Suppressor macrophage treated with lipopolysaccharide for 4 hours (primary cell): ENCODE measurements at places on chromosomes 5 and 9.

DNA sequence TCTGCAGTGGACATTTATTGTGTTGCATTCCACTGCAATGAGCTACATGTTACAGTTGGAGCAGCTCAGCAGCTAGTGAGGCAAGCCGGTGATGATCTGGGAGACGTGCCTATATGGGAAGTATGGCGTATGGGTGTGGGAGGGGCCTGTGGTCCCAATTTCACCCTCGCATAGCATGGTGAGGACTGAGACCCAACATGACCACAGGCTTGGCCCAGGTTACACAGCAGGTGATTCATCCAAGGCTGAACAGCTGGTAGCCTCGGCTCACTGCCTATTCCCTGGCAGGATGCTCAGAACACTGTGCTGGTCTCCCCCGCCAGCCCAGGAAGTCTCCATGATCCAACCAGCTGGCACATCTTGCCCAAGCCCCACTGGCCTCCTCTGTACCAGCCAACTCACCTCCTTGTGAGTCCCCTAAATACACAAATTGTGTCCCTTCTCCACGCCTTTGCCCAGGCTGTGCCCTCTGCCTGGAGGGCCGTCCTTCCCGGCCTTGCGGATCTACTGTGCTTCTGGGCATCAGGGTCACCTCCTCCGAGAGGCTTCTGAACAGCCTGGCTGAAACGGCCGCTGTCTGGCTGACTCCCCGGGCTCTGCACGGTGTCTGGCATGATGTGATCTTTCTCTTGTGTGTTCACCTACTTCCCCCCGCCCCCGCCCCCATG is 81.4 kb downstream of the NSUN2 start:
- DNase-seq = no peak

DNA sequence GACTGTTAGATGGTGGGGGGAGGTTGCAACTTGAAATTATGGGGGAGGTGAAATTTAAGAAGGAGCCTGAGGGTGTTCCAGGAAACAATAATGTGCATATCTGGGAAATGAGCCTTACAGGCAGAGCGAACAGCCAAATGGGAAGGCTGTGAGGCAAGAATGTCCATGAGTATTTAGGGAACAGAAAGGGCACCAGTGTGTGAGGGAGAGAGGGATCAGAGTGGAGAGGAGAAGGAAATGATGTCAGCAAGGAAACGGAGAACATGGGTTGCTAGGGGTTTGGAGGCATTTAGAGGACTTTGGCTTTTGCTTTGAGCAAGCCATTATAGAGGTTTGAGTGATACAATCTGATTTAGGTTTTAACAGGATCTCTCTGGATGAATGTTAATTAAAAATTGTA is 285.4 kb downstream of the TLE4 start:
- peak; percentile 73 for DNase-seq

- peak; percentile 87 for DNase-seq
Observed at GRCh38 chr5:144191998-144192397, 21.3 kb downstream of the KCTD16 start.

GRCh38 chr5:54224103-54224826 is 86.1 kb downstream of the ARL15 start:
- DNase-seq = peak; percentile 42

- no peak for DNase-seq
Observed at GRCh38 chr9:108212184-108212583, 643.6 kb downstream of the ACTL7B start.

- no peak for DNase-seq
Observed at GRCh38 chr5:154223320-154223719, 32.8 kb downstream of the GALNT10 start.

DNA sequence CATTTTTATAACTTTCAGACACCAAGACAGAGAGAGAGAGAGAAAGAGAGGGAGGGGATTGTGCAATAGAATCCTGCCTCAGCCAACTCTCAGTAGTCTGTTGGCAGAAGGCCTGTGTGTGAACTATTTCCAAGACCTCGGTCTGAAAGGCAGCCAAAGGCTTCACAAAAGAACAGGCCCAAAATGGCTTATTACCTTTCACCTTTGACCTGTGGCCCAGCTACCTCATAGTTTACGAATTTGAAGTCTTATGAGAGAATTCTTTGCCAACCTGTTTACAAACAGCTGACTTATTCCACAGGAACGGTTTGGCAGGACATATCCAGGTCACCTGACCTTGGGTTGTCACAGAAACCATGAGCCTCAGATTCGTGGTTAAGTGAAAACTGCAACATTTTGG is 48.6 kb downstream of the NR2F1-AS1 start:
- DNase-seq = no peak

- DNase-seq = no peak
Observed at GRCh38 chr5:116514421-116514970, 60.1 kb downstream of the SEMA6A start.

GRCh38 chr5:14460844-14461398 is 120.7 kb upstream of the OTULINL start:
- no peak for DNase-seq

DNA sequence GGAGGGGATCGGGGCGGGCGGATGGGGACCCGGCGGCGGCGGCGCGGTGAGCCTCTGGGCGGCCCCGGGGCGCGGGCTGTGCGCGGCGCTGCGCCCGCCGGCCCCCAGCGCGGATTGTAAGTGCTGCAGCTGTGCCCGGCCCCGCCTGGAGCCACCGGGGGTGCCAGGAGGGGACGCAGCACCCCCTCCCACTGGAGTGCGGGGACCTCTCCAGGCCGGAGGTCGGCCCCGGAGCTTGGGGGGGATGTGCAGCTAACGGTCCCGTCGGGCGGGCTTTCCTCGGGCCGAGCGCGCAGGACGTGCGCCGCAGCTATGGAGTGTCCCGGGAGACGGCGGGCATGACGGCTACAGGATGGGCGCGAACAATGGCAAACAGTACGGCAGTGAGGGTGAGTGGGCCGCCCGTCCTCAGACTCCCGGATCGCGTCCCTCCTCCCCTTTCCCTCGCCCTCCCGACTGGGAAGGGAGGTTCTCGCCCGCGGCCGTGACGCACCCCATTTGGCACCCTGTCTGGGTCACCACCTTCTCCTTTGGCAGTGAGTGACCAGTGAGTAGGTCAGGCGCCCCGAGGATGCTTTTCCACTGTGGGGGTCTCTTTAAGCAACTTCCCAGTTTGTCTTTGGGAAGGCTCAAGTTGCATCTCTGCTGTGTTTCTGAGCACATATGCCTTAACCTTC is 483 bp downstream of the FBXL7 start:
- DNase-seq = no peak

DNA sequence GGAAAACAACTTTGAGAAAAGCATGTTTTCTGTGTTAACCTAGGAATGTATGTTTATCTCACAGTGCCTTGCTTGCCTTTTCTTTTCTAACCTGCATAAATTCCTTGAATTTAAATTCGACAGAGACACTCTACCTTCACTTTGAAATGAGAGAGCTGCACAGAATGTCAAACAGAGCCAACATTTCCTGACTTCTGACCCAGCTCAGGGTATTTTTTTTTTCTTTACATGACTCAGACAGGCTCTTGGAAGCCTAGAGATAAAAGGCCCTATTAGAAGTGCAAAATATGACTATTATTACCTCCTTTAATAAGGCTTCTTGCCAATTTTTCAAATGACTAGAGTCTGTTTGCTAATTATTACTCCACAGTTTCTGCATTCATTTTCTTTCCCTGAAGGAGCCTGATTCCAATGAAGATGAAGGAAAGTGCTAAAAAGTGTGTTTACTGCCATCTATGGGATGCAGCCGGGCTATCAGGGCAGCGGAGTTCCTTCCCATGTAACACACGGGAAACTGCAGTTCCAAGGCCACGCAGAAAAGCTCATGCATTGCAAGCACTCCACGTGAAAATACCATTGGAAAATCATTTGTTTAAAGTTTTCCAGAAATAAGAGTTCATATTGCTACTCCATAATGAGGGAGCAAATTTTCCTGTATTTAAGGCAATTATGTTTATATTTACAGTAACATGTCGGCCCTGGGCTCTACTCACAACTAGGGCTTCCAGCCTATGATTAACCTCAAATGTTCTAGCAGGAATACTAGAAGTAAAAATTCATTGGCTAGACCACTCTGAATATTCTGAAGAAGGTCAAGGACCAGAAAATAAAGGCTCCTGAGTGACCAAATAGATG is 485.6 kb downstream of the ZSWIM6 start:
- DNase-seq = peak; percentile 22

GRCh38 chr9:130039528-130040147 is 3.4 kb downstream of the FNBP1 start:
- no peak for DNase-seq

GRCh38 chr5:167915237-167915636 is 376.2 kb upstream of the WWC1 start:
- DNase-seq = no peak

GRCh38 chr5:57859626-57860025 is 377.0 kb upstream of the ACTBL2 start:
- DNase-seq = no peak

- DNase-seq = peak; percentile 54
Observed at GRCh38 chr5:113278976-113279375, 155.8 kb downstream of the TSSK1B start.

- no peak for DNase-seq
Observed at GRCh38 chr5:38562444-38563210, 6.2 kb upstream of the LIFR start.

GRCh38 chr9:36298566-36298965 is 40.3 kb upstream of the GNE start:
- DNase-seq = no peak

DNA sequence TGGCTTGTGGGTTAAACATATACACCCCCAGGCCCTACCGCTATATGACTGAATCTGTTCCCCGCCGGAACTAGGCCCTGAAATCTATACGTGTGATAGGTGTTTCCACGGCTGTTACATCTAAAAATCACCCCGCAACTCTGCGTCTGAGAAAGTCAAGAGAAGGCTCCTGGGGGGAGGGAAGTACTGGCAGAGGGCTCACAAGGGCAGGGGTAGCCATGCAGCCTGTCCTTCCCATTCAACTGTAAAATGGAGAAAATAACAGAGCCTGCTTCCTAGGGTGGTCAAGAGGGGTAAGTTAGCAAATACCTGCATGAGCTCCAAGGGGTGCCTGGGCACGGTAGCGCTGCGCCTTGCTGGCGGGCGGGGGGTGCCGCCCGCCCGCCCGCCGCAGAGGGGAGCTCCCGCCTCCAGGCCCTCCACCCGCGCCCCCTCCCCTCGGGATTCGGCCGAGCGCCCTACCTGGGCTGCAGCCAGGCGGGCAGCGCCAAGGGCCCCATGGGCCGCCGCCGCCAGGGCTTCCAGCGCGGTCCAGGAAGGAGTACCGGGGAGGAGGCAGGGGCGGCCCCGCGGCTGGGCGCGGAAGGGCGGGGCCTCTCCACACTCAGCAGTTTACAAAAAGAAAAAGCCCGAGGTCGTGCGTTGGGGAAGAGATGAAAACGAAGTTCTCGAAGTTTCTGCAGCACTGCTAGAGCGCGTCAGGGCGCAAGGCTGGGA is at the start of gene HACD4:
Gene HACD4 (minus strand): TSS at position 550 of the 717 bp plus-strand sequence. CDS start 50 bp downstream, at position 500.
- peak; percentile 69 for DNase-seq

GRCh38 chr5:13919087-13919486 is 25.4 kb downstream of the DNAH5 start:
- DNase-seq = no peak

- DNase-seq = no peak
Observed at GRCh38 chr5:124659798-124660197, 86.6 kb downstream of the ZNF608 start.

DNA sequence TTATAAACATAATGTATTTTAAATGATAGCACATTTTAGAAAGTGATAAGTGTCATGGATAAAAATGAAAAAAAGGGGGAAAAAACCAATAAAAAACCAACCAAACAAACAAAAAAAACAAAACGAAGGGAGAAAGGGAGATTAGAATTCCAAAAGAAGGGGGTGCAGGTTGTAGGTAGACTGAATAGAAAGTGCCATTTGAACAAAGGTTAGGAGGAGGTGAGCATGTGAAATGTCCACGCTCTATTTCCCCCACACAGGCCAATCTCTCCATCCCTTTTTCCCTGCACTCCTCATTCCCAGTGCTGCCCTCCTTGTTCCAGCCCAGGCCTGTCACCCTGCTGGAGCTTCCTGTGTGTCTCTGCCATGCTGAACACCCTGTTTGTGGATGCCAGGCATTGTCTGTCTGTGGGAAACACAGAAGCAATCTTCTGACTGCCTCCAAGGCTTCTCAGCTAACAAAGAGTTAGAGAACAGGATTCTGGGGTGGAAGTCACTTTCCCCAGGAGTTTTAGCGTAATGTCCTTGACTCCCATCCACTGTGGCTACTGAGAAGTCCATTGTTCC is 138.8 kb downstream of the ADAMTS16 start:
- no peak for DNase-seq

DNA sequence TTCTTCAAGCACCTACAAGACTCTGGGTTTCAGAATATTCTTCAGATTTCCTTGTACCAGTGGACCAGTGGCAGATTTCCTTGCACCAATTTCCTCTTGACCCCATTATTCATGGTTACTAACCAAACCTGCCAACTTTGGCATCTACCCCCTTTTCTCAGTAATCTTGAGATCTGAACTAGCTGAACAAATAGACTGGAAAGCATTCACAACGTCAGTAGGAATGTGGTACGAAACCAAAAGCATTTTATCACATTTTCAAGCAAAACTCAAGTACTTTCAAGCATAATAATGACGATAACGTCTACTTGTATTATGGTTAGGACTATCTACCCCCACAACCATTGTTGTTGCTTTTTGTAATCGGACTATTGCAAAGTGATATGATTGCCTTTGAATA is 1217.3 kb downstream of the PTPRD start:
- no peak for DNase-seq

GRCh38 chr9:18361646-18362045 is 112.3 kb upstream of the ADAMTSL1 start:
- DNase-seq = no peak

GRCh38 chr9:129011761-129012181 is 16.4 kb downstream of the SH3GLB2 start:
- no peak for DNase-seq

DNA sequence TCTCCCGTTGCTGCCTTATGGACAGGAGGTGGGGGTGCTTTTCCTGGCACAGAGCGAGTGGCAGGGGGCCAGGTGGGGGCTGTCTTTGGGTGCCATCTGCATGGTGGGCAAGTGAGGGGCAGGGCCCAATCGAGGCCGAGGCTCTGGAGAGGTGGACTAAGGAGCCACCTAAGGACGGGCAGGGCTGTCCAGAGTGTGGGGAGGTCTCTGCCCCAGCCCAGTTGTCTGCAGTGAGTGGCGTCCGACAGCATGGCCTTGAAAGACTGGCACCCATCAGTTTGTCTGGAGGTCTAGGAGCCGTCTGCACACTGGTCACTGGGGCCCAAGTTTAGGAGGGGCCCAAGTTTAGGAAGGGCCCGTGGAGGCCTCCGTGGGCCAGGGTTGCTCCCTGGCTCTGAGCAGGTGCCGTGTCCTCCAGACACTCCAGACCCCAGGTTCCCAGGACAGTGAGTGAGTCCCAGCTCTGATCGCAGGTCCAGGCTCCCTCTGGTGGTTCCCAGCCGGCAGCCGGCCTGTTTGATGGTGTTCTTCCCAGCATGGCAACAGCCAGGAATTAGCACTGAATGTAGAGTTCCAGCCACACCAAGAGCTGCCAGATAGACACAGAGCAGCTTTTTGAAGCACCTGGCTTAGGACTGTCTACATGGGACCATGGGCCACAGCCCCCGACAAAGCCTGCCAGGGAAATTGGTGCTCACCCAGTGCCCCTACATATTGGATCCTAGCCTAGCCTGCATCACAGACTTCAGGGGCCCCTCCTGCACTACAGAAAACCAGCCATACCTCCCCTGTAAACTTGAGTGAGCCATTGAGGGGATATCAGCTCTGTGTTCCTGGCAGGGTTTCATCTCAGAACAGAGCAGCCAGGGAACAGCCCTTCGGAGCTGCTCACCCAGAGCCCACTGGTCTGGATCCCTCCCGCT is 120.9 kb downstream of the WNK2 start:
- DNase-seq = peak; percentile 44
